ENCODE measurements at places on chromosomes 16 and 17. TPM values are rescaled to one million over a fixed set of nuclear protein-coding genes. Genes with fewer than 3 reads are reported as not detected.

Gene DNAJA2
- total RNA-seq = 86.5 TPM

Gene GRIN2C
- 0.23 TPM for total RNA-seq

Gene TMEM238L
- total RNA-seq = not detected

Gene RBBP6
- 5.6 TPM for total RNA-seq

Gene CBX2
- total RNA-seq = 0.23 TPM

Gene FADS6
- not detected for total RNA-seq

Gene PIMREG
- total RNA-seq = not detected

Gene RNF157
- 2.3 TPM for total RNA-seq

Gene C16orf92
- total RNA-seq = not detected

Gene FBXW10B
- 0.08 TPM for total RNA-seq

Gene PIRT
- total RNA-seq = not detected

Gene CYGB
- total RNA-seq = 3.8 TPM

Gene SLC6A2
- not detected for total RNA-seq

Gene OTOP3
- not detected for total RNA-seq

Gene NPIPA5
- total RNA-seq = 1.5 TPM

Gene TBC1D3C
- not detected for total RNA-seq

Measured in smooth muscle cell of the coronary artery (primary cell).